ENCODE measurements at places on chromosomes 4 and X.

DNA sequence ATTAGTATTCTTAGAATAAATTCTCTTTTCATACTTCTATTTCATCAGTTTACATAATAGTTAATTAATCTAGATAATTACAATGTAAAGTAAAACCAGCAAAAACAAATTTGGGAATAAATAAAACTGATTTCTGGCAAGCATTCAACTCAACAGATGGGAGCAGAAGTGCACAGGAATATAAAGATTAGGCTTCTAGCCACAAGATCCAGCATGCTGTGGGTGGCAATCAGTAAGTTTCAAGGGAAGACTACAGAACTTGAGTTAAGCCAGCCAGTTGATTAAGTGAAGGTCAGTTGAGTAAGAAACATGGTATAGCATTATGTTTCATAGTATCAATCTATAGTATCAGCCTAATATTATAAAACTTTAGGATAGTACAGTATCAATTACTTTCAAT is 324.2 kb upstream of the AADAT start:
- DNase-seq = no peak

GRCh38 chr4:12697970-12698369 is 786.2 kb downstream of the RAB28 start:
- DNase-seq = no peak

DNA sequence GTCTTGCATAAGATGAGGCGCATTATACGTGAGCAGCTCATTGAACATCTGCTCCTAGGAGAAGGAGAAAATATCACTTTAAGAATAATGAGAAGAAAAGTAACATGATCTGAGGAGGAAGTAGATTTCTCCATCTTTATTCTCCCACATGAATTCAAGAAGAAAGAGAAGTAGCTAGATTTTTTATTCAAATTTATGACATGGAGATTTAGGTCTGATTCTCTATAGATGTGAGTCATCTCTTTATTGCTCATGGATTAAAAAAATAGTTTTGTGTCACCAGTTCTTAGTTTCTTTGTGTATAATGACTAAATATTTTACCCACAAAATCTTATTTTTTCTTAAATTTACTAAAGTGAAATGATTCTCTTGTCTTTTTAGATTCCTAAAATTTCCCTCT is 40.4 kb downstream of the HPGDS start:
- no peak for DNase-seq

DNA sequence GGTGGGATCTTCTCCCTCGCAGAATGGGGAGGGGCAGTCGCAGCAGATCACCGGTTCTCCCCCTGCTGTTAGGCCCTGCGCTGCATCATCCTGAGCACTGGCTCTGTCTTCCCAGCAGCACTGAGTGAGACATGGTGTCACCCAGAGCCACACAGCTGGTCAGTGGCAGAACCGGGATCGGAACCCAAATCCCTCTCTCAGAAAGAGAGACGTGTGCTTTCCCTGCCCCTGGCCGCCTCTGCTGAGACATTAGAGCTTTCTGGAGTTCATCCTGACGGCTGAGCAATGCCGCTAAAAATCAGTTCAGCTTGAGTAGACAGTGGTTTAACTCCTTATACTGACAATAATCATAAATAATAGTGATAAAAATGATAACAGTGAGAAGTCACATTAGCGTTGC is 87.9 kb downstream of the EVC start:
- no peak for DNase-seq

GRCh38 chr4:100311181-100311580 is 120.9 kb upstream of the DDIT4L start:
- DNase-seq = no peak

DNA sequence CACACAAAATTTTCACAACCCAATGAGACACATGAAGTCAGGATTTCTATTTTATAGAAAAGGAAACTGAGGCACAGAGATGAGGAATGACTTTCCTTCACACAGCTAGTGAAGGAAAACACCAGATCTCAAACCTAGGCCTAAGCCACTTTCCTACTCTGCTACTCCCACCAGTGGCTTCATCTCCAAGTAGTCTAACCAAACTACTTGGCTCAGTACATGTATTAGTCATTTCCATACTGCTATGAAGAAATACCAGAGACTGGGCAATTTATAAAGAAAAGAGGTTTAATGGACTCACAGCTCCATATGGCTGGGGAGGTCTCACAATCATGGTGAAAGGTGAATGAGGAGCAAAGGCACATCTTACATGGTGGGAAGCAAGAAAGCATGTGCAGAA is 196.6 kb downstream of the EVC2 start:
- no peak for DNase-seq

GRCh38 chr4:80265571-80266252 is 752 bp upstream of the FGF5 start:
- DNase-seq = no peak

- DNase-seq = no peak
Observed at GRCh38 chr4:48017108-48017571, 568 bp downstream of the NIPAL1 start.

DNA sequence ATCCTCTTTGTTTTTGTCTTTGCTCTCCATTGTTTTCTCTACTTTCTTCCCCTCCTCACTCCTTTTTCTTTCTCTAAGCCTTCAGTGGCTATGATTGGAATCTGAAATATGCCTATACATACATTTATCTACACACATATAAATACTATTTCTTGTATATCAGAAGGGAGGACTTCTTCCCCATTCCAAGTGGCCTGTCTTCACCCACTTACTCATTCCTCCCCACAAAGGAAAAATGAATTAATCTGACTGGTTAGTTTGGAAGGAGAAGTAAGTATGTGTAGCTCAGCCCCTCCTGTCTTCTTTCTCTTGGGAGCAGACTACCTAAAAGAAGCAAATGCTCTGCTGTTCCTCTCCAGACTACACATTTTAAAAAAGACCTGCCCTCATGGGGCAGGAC is 17.7 kb downstream of the GUCY2F start:
- no peak for DNase-seq
